ENCODE measurements at places on chromosomes 12 and 14.
A peak's percentile ranks its signal among the peaks of the same experiment; 100 is the strongest.

- no peak for DNase-seq
Observed at GRCh38 chr12:130945786-130946492, 7.8 kb upstream of the ADGRD1 start.

DNA sequence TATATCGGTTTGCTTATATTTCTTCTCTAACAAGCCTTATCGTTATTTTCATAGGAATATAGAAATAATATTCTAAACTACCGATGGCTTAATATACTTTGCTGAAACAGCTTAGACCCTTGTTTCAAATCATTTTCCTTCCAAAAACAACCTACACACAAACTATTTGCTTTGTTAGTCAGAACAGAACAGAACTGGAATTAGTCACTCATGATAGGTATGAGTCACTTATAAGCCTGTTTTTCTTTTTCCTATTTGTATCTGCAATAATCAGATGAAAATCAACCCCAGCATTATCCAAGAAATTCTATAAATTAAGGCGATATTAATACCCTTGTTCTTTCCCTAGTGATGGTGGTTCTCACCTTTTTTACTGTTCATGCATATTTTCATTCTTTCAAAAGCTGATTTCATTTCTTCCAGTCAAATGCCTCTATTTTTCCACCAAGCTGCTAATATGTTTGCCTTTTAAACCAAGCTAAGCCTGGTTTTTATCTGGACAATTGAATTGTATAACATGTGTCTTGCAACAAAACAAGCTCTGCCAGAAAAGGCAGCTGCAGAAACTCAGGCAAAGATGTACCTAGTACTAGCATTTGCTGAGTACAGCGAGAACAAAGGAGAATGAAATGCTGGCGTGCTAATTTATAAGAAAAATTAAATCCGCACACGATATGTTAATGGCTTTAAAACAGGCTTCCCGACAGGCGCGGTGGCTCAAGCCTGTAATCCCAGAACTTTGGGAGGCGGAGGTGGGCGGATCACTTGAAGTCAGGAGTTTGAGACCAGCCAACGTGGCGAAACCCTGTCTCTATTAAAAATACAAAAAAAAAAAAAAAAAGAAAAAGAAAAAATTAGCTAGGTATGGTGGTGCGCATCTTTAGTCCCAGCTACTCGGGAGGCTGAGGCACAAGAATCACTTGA lies 1418.2 kb downstream of the AACS start:
- DNase-seq: peak; percentile 60

- peak; percentile 64 for DNase-seq
Observed at GRCh38 chr12:119808441-119808840, 68.7 kb downstream of the CIT start.

GRCh38 chr12:111396726-111397445 lies 8.8 kb upstream of the SH2B3 start:
- DNase-seq: peak; percentile 92

DNA sequence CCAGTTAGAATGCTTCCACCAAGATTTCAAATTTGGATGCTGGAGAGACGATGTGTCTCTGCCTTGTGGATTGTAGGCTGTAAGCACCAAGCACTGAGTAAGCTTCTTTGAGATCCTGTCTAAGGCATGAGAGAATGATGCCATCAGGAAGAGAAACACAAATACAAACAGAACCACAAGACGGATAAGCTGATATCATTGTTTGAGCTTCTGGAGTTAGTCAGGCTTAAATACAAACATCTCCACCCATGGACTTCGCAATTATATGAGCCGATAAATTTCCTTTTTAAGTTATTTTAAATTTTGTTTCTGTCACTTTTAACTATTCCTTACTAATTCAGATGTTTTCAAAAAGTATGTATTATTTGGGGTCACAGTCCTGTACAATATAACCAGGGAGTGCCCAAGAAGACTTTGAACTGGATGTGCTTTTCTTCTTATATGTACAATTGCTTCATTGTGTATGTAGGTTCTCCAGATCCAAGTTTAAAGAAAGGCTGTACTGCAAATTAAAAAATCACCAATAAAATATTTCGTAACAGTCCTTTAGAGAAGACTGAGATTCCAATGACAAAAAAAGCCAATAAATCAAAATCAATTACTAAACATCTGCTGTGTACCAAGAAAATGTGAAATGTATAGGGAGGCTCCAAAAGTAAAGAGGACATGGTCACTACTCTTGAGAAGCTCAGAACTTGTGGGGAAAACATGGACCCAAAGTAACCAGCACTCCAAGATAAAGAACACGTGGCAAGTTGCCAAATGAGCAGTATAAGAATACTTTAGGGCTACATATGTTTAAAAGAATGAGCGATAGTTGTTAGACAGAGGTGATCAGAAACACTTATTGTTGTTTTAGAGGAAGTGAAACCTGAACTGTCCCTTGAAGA lies 274.1 kb downstream of the ADAMTS20 start:
- no peak for DNase-seq

DNA sequence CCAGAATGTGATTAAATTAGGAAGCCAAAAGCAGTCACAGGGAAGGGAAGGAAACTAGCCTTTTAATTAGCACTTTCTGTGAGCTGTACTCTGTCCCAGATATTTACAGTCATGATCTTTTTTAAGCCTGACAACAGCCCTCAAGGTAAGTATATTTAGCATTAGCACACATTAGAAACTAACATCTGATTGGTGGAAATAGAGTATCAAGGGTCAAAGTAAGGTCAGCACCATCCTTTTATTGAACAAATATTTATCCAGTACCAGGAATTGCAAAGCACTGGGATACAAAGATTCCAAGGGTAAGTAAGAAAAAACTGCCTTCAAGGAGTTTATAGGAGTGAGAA lies 28.2 kb downstream of the RPGRIP1 start:
- DNase-seq: no peak

GRCh38 chr14:61838661-61839245 lies 76.5 kb downstream of the SNAPC1 start:
- no peak for DNase-seq

DNA sequence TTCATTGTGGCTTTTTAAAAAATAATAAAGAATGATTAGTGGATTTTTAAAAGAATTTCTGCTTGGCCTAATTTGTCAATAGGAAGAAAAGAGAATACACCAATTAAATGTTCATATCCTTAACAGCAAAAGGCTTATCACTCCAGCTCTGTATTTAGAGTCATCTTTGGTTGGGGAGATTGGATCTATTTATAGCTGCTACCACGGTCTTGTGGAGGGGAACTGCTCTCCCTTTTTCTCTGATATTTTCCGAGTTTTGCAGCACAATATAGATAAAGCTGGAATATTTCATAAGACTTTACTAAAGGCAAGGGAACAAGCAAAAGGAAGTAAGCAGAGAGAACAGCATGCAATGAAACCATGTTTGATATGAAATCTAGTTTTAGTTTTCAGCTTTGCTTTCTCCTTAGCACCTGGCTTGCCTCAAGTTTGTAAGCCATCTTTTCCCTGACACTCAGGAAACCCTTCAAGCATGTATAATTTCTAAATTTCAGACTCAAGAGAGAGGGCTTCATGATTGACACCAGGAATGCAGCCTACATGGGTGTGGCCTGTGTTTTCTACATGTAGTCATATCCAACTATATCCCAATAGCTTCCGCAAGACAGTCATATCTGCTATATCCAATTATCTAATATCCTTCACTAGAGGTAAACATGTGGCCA lies 35.2 kb downstream of the BRMS1L start:
- DNase-seq: no peak

- no peak for DNase-seq
Observed at GRCh38 chr14:34190717-34191116, 239.8 kb upstream of the EGLN3 start.

DNA sequence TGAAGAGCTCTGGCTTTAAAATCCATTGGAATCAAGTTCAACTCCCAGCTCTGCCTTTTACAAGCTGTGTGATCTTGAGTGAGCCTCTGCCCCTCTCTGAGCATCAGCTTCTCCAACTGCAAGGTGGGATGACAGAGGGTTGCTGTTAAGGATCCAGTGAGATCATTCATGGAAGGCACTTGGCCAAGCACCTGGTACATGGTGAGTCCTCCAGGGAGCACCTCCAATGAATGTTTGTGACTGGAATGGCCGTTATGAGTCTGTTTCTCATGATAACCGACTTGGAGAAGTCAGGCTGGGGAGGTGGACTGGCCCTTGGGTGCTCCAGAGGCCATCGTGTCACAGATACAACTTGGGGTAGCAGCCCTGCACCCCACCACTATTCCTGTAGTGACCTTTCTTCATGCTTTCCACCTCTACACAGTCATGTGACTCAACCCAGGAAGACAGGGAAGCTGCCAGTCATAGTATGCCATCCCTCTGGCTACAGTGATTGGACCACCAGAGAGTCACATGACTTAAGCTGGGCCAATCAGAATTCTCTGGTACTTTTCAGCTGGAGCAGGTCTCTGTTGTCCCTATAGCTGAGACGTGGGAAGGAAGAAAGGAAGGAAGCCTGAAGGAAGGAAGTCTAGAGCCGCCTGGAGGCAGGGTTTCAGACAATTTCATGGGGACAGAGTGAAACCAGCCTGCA lies 146.5 kb upstream of the MYL2 start:
- peak; percentile 32 for DNase-seq

Data from RKO (cell line).